ENCODE measurements at places on chromosomes 7 and 10.

- DNase-seq, result no peak
Measured at GRCh38 chr7:2956076-2956475, 87.6 kb downstream of the CARD11 start.

- DNase-seq, result peak; percentile 6
Measured at GRCh38 chr7:127486654-127487053, 94.1 kb upstream of the ZNF800 start.

- DNase-seq, result no peak
Measured at GRCh38 chr10:132924046-132924952, 18.1 kb downstream of the CFAP46 start.

GRCh38 chr7:56026538-56026937, 24.7 kb downstream of the PSPH start:
- DNase-seq, result no peak

DNA sequence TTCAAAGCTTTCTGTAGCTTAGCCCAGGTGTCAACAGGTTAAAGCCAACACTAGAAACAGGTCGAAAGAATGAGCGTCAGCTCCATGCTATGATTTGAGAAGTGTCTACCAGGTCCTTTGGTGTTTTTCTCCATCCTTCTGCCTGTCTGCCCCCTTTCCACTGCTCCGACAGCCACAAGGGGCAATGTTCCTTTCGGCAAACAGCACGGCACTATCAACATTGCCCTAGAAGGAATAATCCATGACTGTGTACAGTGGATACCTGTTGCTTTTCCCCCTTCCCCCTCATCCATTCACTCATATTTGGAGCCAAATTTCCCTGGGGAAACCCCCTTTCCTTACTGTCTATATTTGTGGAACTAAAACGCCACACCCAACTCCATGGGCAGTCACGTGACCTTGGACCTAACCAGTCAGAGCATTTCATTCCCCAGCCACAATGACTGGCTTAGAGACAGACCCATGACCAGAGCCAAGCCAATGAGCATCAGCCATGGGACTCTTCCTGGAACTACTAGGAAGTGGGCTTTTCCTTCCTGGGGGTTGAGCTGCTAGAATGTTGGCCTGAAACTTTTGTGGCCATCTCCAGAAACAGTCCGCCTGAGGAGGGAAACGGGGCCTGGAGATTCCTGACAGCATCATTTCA, 51.5 kb downstream of the AFAP1L2 start:
- no peak for DNase-seq

GRCh38 chr7:77753173-77753572, 45.1 kb downstream of the TMEM60 start:
- no peak for DNase-seq

DNA sequence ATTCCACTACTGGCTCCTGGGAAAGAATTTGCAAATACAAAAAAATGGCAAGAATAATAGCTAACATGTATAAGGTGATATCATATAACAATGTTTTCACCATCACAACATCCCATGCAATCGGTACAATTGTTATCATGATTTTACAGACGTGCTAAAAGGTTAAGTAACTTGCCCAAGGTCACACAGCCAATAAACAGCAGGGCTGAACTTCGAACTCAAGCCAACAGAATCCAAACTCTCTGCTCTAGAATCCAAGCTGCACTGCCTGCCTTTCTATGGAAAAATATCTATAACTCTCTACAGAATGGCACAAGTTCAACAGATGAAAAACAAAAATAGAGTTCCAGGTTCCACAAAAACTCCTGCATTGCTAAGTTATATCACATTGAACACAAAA, 160.9 kb downstream of the PARD3 start:
- DNase-seq, result no peak

GRCh38 chr7:29877196-29877595, 70.9 kb downstream of the WIPF3 start:
- DNase-seq, result no peak

DNA sequence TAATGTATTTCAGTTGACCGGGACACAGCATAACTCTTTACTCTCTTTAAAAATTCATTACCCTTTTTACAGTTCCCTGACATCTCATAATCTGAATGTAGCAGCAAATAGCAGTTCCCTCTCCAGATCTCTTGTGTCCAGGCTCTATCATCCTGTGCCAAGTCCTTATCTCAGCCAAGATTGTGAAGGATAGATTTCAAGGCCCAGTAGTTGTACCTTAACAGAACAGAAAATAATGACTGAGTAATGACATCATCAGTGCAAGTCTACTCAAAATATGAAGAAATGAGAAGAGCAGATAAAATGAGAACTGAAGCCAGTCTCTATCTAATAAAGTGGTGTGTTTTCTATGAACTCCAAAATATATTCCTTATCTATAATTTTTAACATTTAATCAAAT, 92.6 kb downstream of the TFEC start:
- no peak for DNase-seq

DNA sequence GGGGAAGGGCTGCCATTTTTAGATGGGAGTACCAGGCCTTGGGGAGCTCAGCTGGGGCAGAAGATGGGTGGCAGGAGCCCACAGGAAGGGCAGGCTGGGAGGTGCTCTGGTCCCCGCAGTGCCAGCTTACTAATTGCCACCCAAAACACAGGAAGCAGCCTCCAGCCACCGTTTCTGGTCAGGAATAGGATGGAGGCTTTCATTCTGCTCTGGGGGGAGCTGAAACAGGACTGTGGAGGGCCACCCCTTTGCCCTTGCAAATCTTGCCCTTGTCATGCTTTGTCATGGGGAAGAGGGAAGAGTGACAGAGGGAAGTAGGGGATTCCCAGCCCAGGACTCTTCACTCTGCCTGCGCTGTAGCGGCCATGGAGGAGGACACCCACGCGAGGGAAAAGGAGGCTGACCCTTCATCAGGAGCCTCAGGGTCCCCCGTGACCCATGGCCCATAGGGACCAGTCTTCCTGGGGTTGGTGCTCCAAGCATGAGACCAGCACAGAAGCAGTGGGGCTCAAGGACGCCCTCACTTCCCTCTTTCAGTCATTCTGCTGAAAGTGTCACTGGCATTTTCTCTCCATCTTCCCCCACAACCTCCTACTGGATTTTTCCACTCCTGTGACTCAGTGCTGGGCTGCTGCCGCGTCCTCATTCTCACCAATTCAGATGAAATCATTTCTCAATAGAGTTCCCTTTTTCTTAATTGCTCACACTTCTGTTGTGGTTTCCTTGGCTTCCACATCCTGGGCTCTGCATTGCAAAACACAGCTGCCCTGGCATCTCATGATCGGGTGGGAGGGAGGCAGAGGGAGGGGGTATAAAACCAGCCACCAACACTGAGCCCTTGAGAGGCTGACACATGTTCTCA, 61.9 kb downstream of the MKI67 start:
- DNase-seq, result peak; percentile 74

- peak; percentile 37 for DNase-seq
Measured at GRCh38 chr10:44510379-44511115, 125.7 kb upstream of the CXCL12 start.

DNA sequence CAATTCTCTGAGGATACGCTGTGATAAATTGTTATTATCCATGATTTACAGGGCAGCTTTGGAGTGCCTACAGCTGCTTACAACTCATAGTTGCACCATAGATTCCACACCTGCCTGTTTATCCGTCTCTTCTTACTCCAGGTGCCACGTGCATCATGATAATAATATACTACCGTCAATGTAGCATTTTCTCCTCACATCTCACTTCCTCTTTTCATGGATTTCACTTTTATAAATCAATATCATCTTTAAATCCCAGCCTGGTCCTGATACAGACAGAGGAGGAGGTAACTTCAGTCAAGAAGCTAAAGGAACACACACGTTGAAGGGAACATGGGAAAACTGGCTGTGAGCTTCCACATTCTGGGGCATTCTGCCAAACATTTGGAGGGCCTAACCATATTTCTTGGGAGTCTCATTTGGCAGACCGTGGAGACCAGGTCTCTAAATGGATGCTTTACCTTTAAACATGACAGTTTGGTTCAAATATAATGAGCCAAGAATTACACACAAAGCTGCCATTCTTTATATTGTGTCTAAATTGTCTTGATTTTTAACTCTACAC, 2.4 kb downstream of the CH25H start:
- DNase-seq, result no peak

DNA sequence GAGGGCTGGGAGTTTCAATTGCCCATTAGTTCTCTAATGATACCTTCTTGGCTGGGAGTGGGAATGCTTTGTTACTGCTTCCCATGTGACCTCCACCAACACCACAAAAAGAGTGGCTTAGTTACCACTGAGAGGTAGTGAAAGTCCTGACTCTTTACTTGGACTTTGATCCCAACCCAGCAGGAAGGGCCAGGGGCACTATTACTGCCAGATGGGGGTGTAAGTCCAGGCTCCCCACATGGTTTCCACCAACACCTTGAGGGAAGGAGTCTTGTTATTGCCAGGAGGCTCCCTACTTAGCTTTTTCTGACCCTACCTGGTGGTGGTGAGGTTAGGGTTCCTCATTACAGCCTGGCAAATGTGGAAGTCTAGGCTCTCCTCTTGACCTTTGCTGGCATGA, 11.4 kb downstream of the GGCT start:
- no peak for DNase-seq

- no peak for DNase-seq
Measured at GRCh38 chr7:102974366-102975236, 61.8 kb downstream of the LRRC17 start.

DNA sequence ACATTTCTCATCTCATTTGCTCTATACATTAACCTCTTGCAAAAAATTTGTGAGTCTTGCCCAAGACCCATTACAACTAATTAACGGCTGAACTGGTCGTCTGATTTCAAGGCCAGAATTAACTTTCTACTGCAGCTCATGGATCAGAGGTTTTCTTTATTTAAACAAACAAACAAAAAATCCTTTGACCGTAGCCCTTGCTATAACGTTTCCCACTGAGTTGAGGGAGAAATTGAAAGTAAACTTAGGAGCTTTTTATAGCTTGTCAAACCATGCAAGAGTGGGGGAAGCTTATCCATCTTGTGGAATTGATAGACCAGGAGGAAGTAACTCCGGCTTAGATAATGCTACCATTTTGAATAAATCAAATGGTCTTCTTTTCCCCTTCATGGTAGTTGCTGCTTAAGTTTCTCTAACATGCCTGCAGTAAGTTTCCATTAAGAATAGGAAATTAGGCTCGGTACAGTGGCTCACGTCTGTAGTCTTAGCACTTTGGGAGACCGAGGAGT, 3.3 kb downstream of the SRGN start:
- DNase-seq, result no peak

DNA sequence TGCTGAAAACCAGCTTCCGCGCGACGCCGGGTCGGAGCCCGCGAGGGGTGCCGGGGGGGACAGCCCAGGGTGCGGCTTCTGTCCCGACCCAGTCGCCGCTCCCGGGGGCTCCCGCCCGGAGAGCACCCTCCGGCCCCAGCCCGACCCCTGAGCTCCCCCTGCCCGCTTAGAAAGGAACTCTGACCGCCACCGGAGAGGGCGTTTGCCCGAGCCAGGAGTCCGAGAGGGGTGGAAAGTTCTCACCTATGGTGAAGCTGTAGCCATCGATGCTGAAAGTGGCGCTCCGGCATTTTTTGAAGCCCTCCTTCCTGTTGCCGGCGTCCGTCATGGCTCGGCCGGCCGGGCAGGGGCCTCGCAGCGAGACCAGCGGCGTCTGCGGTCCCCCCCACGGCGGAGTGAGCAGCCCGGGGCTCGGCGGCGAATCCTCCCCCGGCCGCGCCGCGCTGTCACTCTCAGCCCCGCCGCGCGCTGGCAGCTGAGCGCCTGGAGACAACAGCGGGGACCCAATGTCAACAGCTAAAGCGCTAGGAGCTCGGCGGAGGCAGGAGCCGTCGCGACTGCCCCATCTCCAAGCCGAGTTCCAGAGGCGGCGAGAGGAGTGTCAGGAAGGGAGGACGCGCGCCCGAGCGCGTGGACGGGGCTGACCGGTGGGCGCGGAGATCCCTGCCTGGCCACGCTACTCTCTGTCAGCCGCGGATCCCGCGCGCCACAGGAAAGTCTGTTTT, 191.6 kb downstream of the LSM5 start:
- DNase-seq, result no peak

DNA sequence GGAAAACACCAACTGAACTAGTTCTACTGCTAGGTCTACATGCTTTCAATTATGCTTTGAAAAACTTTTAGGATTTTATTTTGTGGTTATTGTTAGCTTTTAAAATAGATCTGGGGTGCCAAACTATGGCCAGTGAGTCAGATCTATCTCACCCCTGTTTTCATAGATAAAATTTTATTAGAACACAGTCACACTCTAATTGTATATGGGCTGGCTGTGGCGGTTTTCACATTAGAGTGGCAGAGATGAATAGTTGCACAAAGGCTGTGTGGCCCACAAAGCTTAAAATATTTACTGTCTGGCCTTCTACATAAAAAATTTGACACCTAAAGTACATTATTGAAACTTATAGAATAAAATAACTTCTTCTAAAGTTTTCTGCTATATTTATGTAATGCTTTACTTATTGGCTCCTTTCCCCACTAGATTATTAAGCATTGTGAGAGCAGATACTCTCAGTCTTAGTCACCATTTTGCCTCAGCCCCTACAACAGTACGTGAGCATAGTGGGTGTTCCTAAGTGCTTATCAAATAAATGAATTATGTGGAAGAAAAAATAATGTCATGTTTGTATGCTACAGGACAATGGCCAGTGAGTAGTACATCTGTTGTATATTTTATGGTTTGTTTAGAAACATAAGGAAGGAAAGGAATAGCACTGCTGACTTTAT, 5.4 kb upstream of the SUV39H2 start:
- no peak for DNase-seq

GRCh38 chr7:44377134-44377463, 51.7 kb upstream of the CAMK2B start:
- DNase-seq, result no peak

DNA sequence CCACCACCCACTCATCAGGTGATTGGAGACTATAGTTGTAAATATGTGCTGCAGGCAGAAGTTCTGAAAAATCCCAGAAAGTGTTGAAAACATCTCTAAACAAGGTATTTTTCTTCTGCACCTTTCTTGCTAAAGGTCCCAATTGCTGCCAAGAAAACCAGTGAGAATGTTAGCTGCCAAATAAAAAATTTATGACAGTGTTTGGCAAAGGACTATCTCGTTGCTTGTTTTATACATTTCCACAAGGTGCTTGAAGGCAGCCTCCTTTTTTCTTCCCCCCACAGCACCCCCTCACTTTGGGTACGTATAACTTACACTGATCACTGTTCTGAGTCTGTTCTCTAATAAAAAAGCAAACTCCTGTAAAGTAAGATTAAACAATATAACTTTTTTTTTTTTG, 158.6 kb upstream of the TCF7L2 start:
- no peak for DNase-seq

DNA sequence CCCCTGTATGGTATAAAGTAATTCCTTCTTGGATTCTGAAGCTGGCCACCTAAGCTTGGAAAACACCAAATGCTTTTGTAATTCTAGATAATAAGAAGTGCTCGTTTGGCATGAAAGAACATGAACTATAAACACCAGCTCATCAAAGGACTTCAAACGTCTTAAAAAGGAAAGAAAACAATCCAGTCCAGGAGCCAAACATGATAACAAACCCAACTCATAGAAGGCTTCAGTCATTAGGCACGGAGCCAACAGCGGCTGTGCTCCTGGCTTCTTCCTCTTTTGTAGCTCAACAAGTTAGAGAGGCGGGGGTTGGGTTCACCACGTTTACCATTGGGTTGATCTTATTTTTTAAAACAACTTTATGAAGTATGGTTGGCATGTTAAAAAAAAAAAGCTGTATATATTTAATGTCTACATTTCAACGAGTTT, 56.4 kb upstream of the ECHDC3 start:
- DNase-seq, result peak; percentile 93

Data from kidney glomerular epithelial cell (primary cell).